ENCODE measurements at places on chromosomes 11 and 22.

DNA sequence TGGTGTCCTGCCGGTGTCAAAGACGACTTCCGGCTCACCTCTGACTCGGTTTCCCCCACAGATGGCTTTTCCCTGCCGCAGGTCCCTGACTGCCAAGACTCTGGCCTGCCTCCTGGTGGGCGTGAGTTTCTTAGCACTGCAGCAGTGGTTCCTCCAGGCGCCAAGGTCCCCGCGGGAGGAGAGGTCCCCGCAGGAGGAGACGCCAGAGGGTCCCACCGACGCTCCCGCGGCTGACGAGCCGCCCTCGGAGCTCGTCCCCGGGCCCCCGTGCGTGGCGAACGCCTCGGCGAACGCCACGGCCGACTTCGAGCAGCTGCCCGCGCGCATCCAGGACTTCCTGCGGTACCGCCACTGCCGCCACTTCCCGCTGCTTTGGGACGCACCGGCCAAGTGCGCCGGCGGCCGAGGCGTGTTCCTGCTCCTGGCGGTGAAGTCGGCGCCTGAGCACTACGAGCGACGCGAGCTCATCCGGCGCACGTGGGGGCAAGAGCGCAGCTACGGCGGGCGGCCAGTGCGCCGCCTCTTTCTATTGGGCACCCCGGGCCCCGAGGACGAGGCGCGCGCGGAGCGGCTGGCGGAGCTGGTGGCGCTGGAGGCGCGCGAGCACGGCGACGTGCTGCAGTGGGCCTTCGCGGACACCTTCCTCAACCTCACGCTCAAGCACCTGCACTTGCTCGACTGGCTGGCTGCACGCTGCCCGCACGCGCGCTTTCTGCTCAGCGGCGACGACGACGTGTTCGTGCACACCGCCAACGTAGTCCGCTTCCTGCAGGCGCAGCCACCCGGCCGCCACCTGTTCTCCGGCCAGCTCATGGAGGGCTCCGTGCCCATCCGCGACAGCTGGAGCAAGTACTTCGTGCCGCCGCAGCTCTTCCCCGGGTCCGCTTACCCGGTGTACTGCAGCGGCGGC, 5.5 kb downstream of the B3GNT6 start:
- no peak for DNase-seq

- no peak for DNase-seq
These were observed 794 bp upstream of the FXYD6 start for GRCh38 chr11:117877120-117877784.

DNA sequence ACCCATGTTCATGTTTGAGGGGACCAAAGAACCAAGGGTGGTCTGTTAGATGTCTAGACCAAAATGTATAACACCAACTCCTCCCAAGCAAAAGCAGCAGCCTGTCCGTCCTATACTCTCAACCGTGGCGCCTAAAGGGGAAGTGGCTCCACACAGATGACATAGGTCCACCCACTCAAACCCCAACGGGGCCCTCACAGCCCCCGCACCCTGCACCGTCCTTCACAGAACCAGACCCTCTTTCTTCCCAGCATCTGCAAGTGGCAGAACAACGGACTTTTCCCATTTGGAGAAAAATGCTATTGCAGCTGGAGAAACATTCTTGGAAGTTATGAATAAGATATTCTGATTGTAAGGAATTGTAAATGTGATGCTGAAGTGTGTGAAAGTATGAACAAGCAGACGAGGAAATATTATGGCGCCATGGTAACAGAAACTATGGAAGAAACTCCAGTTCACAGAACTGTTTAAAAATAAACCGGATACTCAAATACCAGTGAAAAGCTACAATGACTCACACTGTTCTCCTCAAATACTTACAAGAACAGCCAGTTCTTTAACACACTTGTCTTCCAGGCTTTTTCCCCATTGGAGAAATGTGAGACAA, 76.5 kb upstream of the ARFGAP3 start:
- no peak for DNase-seq

DNA sequence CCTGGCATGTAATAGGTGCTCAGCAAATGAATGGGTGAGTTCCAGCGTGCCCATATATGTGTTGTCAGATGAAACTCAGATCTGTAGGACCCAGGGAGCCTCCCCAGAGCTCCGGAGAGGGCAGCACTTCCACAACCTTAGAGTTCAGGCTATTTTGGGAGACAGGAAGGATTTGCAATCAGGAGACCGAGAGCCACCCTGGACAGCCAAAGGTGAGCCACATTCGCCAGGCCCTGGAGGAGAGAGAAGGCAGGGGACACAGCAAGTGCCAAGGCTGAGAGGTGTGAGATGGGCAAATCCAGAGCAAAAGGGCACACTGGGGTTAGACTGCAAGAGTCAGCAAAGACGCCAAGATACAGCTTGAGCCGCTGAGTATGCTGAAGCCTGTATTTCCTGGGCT, 66.4 kb downstream of the CD82 start:
- no peak for DNase-seq

GRCh38 chr11:42812960-42813359, 498.8 kb upstream of the API5 start:
- DNase-seq = no peak

- DNase-seq = no peak
These were observed 90.0 kb downstream of the BCR start for GRCh38 chr22:23270212-23270733.

GRCh38 chr11:106939157-106939556, 79.1 kb downstream of the GUCY1A2 start:
- no peak for DNase-seq

DNA sequence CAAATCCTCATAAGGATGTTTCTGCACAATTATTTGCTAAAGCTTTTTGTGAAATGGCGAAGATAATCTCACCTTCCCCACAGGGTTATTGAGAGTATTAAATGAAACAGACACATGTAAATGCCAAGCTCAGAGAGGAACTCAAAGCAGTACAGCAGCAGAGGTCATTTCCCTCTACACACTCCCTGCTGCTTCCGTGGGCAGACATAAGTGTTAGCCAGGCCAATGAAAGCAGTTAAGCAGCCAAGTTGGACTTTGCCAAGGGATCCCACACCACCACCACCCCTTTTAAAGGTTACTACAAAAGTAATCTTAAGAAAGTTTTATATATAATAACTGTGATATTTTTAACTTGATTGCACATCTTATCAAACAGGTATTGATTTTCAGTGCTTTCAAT, 4.0 kb upstream of the FAM111A start:
- DNase-seq = no peak

DNA sequence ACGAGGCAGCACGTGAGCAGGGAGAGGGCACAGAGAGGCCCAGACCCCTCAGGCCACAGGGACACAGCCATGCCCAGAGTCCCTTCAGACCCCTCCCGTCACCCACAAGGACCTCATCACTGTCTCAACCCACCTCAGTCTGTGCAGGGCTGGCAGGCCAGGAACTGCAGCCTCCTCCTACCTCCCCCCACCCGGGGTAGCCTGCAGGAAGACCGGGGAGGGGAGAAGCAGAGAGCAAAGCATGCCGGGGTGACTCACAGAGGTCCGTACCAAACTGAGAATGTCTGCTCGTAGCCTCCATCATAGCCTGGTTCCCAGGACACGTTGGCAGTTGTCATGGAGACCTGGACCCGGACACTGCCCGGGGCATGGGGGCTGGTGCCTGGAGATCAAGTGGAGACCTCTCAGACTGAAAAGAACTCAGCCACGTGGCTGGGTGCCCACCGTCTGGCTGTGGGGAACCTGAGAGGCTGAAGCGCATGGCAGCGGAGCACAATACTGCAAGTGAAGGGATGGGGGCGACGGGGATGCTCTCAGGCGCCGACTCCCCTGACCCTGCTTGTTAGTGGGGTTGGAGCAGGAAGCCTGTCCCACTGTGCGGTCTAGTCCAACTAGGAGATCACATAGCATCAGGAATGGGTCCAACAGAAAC, 27.2 kb downstream of the IGSF9B start:
- DNase-seq = no peak

DNA sequence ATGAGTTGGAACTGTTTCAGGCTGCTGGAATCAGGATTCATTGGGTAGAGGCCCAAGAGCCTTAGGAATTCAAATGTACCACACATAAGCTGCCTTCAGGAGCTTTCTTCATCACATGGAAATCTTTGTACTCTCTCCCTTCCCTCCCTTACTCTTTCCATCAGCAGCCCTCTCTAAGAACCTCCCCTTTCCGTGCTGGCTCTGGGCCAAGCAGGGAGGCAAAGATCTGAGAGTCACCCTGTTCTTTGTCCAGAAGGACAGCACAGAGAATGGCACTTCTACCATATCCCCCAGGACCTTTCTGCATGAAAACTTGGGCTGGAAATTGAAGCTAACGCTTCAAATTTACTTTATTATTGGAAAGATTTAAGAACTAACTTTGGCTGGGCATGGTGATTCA, 20.7 kb upstream of the TPBGL start:
- no peak for DNase-seq

- no peak for DNase-seq
These were observed 41.3 kb downstream of the POU2F3 start for GRCh38 chr11:120281143-120281795.

- no peak for DNase-seq
These were observed 186.5 kb downstream of the SHANK2 start for GRCh38 chr11:71065841-71066240.

DNA sequence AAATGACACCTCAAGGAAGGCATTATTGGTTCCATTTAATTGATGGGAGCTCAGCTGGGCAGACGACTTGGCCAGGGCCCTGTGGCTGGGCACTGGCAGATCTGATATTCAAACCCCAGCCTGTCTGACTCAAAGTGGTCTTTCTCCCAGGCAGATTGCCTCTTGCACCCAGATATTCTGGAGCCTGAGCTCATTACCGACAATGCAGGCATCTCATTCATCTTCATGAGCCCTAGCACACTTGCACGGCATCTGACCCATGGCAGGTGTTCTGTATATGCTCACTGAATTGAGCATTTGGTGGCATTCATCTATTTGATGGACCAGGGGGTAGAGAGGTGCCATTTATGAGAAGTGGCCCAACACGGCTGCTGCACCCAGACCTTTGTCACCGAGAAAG, 193.1 kb downstream of the DSCAML1 start:
- no peak for DNase-seq

DNA sequence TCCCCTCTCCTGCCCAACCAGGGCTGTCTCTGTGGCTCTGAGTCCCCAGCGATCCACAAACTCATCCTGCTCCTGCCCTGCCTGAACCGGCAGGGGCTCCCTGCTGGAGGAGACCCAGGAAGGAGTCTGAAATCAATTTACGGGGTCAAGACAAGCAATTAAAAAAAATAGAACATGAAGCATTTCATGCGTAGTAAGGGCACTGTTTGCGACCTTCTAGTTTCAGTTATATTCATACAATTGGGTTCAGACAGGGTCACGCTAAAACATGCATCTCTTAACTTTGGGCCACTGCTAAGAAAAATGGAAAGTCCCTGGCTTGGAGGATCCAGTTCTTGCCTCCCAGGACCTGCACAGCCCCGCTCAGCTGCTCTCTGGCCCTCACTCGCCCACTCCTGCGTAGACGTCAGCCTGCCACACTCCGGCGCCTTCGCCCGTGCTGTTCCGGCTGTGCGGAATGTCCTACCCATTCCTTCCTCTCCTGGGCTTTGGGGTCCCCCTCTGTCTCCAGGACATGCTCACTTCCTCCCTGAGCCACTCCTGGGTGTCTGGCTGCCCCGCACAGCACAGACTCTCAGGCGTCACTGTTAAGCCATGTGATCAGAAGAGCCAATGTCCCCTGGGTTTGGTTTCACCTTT, 12.8 kb downstream of the NFAM1 start:
- no peak for DNase-seq

DNA sequence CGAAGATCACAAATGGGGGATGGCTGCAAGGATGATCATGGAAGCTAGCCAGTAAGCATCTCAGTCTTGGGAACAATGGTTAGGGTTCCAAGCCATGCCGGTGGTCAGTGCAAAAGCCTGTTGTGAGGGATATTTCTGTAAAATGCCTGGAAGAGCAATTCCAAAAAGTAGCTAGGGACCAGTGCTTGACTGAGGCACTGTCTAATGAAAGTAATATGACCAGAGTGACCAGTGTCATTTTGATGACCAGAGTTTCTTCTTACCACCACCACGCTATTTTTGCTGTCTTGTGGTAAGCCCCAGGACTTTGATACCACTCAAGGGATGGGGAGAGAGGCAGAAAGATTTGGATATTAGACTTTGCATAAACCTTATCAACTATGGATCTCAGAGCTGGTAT, 18.4 kb downstream of the GDPD4 start:
- DNase-seq = no peak

GRCh38 chr11:100923555-100923954, 206.1 kb downstream of the PGR start:
- DNase-seq = no peak

DNA sequence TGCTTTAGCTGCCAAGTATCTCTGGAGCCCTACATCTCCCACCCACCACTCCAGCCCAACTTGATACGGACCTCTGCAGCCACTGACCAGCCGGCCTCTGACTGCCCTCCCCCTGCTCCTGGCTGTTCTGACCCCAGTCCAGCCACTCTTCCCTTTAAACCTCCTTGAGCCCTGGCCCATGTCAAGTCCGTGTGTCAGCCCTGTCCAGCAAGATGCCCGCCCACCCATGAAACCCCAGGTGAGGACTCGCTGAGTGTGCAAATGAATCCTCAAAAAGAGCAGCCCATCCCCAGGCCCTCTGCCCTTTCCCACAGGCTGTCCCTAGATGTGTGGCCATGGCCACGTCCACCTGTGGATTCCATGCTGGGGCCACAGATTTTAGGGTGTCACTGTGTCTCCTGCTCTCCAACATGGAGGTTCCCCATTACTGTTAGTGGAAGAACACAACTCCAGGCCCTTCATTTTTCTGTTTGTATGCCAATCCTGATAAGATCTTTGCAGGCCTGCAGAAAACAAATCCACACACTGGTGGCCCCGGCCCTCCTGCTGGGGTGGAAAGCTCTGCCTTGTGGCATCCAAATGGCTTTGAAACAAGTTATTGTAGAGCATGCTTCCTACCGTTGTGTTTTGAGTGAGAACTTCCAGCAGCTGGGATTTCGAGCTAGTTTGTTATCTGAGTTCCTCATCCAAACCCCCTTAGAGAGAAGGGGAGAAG, 22.7 kb upstream of the ADORA2A start:
- no peak for DNase-seq

GRCh38 chr22:25853501-25854284, 111.7 kb downstream of the MYO18B start:
- DNase-seq = no peak

DNA sequence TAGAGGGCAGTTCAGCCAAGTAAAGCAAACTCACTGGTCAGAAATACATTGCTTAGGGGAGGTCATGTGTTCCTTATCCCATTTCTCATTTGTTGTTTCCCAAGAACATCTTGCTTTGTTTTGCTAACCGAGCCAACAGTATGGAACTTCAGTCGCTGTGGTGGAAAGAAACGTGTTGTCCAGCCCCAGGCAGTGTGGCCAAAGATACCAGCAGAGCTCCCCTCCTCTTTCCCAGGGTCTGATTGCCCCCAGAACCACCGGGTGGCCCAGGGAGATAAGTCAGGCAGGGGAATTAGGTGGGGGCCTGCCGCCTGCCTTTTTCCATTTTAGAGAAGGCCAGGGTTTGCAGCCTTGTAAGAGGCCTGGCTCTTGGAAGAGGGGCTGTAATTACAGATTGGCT, 98.7 kb upstream of the CRYBB3 start:
- DNase-seq = no peak

DNA sequence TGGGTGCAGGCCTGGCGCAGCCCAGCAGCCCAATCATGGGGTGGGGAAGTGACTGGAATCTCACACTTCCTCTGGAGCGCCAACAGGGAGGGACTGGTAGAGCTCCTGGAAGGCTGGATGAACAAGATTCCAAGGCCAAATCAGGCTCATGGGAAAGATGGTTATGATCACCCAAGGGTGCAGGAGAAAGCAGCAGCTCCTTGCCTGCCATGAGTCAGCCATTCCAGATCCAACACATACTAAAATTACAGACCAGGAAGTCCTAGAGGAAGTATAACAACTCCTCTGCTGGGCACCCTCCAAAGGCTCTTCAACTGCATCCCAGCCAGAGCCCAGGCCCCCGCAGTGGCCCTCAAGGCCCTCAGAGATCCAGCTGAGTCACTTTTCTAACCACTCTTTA, 427.3 kb downstream of the TENM4 start:
- no peak for DNase-seq

Data from stimulated activated CD8-positive, alpha-beta memory T cell treated with anti-CD3 and anti-CD28 coated beads, Interleukin-7, amount 100 ng/mL, for 1 hour (primary cell).